ENCODE measurements at places on chromosomes 12 and 14.

- no peak for DNase-seq
Observed at GRCh38 chr14:23335623-23336022, 14.4 kb downstream of the PABPN1 start.

DNA sequence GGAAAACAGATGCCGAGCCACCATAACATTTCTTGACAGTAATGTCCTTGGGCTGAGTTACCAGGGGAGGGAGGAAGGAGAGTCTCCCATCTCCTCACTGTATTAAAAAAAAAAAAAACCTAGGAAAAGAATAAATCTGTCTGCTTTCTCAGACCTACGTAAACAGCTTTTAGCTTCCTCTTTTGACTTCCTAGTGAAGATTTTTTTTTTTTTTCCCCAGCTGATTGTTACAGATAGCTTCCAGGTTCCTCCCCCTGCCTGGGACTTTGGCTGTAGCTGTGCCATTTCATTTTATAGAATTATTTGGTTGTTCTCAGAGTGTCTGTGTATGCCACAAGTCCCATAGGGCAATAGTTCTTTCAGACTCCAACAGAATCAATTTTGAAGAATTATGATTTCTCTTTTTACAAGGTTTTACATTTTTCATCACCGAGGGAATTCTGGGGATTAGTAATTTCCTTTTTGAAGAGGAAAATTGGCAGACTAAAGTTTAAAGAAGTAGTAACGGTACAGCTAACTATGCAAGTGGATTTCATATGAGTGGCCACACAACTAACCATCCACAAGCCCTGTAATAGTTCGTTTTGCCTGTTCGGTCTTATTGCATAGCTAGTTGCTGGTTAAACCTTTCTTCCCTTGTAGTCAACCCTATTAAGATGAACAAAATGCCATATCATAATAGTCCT lies 23.1 kb upstream of the GNS start:
- no peak for DNase-seq

GRCh38 chr12:123659996-123660727 lies 10.8 kb upstream of the TCTN2 start:
- no peak for DNase-seq

- DNase-seq, result no peak
Observed at GRCh38 chr12:77001276-77001675, 64.1 kb downstream of the E2F7 start.

Data from epithelial cell of proximal tubule (primary cell).